ENCODE measurements at places on chromosomes 1 and 21.
A peak's percentile ranks its signal among the peaks of the same experiment; 100 is the strongest.

GRCh38 chr1:117301901-117302300, 65.3 kb upstream of the MAN1A2 start:
- no peak for DNase-seq

DNA sequence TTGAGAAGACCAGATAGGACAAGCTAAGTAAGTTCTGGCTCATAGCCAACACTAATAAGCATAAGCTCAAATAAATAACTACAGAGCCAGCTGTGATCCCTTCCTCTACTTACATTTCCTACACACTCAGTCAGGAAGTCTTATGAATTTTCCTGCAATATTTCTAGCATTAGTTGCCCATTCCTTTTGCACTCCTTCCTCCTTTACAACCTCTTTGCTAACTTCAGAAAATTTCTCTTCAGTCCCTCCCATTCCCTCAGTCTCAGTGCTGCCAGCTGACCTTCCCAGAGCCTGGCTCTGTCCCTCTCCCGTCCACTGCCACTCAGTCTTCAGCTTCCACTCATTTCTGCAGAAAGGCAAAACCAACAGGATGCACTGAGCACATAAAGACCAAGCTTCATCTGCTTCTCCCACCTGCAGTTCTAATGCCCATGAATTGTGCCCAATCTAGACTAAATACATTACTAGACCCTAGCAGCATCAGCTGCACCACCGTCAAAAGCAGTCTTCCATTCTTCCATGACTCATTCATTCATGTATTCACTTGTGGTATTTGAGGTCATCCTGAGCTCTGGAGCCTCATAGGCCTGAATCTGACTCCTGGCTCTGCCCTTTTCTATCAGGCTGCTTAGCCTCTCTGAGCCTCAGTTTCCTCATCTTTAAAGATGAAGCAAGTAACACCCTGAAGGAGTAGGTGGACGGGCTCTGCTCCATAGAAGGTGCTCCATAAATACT, 54.6 kb upstream of the SIPA1L2 start:
- no peak for DNase-seq

DNA sequence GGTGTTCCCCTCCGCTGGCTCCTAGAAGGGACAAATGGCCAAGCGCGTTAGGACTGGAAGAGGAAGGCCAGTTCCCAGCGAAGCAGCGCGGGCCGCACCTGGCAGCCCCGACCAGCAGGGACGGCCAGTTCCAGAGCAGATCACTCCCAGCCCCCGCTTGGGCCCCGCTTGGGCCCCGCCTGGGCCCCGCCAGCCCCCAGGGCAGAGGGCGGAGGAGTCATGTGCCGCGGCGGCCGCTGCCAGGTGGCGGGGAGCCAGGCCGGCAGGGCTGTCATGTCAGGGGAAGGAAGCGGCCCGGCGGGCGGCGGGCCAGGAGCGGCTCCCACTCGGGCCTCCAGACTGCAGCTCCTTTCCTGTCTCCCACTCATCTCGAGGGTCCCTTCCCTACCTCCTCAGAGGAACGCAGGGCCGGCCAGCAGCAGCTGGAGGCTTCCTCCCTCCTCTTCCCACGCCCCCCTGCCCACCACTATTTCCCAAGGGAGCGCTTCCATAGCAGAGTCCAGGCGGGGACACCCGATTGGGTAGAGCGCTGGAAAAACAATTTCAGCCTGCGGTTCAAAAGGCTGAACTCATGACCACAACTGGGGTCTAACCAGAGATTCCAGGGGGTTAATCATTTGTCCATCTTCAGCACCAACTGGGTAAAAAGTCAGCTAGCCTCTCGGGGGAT, 16.5 kb downstream of the ZNF697 start:
- DNase-seq, result no peak

DNA sequence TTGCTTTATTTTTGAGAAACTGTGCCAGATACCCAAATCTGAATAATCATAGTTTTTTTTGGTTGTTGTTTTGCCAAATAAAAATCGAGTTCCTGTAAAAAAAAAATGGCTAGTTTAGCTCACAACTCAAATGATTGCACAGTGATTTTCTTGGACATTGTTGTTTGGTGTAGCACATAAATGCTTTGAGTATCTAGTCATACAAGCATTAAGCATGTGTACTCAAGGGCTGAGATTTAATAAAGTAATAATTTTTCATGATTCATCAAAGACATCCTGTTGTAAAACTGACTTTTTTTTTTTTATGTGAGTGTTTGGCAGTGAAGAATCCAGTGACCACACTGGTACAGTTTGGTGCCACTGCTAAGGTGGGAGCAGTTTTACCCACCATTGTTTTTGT, 18.8 kb downstream of the ITSN1 start:
- no peak for DNase-seq

DNA sequence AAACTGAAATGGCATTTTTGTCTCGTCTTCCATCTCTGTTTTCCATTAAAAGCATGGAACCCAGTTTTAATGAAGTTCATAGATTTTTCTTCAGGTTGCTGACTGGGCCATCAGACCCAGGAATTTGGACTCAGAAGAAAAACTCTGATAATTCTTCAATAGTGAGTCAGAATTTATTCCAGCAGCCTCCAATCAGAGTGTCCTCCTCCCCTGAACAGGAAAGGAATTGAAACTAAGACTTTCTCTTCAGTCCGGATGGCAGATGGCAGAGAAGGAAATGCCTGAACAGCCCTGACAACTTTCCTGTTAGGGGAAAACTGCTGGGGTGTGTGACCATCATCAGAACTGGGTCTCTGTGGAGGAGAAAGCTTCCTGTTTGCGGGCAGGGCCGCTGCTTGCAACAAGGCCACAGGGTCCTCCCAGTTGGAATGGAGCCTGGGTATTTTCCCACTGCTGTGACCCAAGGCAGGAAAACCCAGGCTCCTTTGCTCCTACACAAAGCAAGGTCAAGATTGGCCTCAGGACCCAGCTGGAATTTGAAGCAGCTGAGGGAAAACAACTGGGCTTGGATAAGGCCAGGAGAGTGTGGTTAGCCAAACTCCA, 20.7 kb downstream of the CD34 start:
- no peak for DNase-seq

- DNase-seq, result no peak
Observed at GRCh38 chr1:31069392-31069791, 3.9 kb upstream of the PUM1 start.

DNA sequence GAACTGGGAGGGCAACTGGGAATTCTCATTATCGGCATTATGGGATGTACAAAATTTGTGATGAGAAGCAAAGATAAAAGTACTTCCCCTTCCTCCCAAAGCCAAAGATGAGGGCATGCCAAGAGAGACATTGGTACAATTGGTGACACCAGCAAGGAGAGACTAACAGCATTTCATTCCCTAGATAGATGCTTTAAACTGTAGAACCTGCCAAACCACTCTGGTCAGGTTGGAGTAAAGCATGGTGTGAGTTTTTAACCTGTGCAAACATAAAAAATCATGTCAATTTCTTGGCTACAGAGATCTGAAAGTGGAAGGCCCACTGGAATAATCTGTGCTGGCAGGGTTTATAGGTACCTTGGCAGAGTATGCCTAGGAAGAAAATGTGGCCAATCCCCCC, 19.4 kb downstream of the CTXND2 start:
- no peak for DNase-seq

- DNase-seq, result no peak
Observed at GRCh38 chr1:202085682-202086373, 36.9 kb upstream of the GPR37L1 start.

DNA sequence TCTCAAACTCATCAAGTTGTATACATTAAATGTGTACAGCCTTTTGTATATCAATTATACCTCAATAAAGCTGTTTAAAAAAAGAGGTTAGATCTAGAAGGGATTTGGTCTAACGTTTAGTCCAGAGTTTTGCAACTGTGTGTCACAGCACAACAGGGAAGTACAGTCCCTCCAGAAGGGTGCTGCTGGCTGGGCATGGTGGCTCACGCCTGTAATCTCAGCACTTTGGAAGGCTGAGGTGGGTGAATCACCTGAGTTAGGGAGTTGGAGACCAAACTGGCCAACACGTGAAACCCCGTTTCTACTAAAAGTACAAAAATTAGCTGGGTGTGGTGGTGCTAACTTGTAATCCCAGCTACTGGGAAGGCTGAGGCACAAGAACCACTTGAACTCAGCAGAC, 78.3 kb upstream of the HAO2 start:
- no peak for DNase-seq

DNA sequence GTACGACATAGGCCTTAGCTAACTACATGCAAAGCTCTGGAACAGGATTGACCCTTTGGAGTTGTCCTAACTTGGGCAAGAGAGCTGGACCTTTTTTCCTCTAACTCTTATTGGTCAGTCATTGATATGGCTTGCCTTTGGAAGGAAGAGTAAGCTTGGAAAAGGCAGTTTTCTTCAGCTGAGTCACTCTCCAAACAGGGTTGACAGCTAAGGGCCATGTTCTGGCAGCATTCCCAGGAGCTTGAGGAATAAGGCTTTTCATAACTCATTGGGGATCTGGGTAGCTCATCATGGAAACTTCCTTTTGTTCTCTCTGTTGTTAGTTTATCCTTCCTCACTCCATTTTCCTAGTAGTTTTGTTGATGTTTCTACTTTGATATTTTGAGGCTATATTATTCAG, 14.5 kb upstream of the ERRFI1 start:
- DNase-seq, result no peak

DNA sequence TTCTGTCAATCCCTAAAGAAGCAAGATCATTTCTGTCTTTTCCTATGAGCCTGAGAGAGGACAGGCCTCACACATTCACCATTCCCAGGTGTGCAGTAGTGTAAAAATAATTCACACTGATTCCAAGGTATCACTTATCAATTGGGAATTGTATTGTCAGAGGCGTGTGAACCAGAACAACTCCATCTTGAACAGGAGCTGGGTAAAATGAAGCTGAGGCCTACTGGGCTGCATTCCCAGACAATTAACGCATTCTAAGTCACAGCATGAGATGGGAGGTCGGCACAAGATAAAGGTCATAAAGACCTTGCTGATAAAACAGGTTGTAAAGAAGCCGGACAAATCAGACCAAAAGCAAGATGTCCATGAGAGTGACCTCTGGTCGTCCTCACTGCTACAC, 239.2 kb downstream of the SMYD3 start:
- DNase-seq, result no peak

DNA sequence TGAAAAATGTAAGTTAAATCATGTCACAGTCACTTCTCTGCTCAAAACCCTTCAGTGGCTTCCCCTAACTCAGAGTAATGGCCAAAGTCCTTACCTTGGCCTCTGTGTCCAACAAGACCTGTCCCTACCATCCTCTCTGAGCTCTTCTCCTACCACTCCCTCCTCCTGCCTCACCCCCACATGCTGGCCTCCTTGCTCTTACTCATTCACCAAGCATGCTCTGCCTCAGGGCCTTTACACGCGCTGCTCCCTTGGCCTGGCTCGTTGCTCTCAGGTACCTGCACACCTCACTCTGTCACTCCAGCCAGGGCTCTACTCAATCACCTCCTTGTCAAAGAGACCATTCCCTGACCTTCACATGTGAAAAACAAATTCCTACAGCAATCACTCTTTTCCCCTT, 54.2 kb downstream of the SEC16B start:
- no peak for DNase-seq

DNA sequence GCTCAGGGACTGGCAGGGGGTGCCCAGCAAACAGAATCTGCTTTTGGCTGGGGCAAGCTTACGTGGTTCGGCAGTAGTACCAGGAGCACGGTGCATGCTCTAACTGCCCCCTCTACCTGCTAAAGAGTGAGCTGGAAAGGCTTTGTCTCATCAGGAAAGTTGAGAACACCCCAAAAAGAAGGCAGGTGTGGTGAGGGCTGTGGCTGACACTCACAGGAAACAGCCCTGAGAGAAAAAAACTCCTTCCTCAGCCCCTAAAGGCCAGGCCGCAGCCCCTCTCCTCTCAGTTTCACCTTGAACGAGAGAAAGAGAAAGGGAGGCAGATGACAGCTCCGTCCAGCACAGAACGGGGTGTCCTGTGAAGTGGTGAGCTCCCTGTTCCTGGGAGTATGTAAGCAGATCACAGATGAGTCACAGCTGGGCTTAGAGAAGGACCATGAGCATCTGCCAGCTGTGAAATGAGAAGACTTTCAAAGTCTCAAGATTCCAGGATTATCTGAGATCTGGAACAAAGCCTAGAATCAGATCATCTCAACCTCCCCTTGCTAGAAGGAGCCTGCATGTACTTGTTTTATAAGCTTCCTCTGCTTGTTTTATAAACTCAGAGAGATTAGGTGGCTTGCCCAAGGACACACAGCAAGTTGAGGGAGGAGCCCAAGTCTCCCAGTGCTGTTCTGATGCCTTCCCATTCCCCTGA, 13.4 kb downstream of the LAPTM5 start:
- DNase-seq, result peak; percentile 45

DNA sequence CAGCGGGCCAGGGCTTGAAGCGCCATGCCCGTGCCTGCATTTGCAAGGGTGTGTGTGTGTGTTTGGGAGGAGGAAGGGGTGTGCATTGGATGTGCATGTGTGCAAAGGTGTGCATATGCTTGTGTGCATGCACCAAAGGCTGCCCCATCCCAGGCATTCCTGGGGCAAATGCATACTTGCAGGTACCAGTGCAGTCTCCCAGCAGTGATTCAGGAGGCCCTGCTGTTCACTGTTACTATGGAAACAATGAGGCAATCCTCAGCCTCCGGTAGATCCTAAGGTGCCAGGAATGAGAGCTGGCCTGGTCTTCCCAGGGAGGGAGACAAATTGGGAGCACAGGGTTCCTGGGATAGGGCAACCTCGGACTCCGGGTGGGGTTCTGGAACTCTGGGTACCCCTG, 7.5 kb upstream of the FNDC5 start:
- DNase-seq, result no peak

DNA sequence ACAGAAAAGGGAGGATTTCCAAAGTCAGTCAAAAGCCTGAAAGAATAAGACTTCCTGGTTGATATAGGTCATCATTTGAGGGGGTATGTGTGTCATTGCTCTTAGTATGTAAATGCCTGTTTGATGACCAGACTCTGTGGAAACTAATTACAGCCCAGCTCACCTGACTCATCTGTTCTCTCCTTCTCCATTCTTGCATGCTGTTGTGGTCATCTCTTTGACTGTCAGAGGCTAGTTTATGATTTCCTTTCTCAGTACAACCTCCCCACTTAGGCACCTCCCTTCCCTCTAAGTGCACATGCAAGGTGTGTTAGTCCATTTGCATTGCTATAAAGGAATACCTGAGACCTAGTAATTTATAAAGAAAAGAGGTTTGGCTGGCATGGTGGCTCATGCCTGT, 2.4 kb upstream of the C1orf116 start:
- DNase-seq, result no peak

DNA sequence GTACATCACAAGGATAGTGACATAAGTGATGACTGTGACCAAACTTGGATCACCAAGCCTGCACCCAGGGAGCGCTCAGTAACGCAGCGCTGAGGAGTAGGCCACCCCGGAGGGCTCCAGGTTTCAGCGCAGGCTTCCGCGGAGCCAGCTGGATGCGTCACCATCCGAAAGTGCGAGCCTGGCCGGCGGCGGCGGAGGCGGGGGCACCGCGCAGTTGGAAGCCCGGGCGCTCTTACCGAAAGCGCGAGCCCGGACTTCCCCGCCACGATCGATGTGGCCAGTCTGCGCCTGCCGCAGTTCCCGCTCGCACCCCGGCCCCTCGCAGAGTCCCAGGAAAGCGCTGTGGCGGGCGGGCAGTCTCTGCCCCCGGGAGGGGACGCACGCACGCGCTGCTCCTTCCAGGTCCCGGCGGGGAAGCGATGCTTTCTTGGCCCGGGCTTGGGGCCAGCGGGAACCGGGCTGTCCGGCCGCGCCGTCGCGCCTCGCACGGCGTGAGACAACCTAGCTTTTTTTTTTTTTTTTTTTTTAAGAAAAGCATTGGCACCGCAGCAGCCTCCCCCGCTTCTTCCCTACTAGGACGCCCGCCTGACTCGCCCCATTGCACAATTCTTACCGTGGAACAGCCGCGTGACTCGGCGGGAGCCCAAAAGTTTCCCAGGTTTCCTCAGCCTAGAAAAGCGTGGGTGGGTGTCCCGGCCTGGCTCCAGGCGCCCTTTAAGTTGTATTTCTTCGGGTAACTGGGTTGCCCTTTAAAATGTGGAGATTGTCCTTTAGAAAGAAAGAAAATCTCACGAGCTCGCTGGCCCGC, 36.4 kb upstream of the JAK1 start:
- peak; percentile 60 for DNase-seq
